KG1 (cell line): ENCODE measurements at places on chromosomes 4 and X.
A peak's percentile ranks its signal among the peaks of the same experiment; 100 is the strongest.

DNA sequence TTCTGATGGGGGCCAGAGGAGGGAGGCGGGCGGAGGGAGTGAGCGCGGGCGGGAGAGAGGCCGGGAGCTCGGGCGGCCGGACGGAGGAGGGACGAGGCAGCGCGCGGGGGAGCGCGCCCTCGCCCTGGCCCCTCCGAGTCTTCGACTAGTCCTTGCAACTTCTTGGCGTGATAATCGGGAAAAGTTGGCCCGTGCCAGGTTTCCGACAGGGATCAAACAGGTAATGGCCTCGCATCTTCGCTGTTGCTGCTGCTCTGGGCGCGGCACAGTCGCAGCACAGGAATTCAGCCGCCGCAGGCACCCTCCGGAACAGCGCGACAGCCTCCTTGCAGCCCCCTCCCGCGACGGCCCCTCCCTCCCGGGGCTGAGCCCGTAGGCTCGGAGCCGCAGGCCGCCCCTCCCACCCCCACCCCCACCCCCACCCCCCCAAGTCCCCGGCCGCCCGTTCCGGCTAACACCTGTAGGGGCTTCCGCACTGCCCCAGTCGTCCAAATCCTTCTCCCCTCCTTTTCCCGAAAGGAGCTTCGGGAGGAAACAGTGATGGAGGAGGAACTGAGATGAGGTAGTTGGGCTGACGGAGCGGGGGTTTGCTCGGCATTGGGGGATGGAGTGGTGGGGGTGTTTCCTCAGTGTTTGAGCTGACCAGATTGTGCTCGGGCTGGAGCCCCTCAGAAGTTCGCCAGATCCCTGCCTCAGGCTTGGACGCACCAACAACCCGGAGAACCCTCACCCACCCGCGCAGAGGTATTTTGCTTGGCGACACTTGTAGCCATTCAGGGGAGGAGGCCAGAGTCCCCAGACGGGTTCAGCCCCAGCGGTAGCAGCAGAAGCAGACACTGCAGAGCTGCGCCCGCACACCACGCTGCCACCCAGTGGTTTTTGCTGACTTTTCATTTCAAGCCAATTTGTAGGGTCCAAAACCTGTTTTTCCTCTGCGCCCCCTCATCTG, at the start of gene FGF13:
Gene FGF13, minus strand, starts transcription at position 319 of the 949 bp plus-strand sequence. CDS start 714 bp downstream, outside the sequence.
- no peak for DNase-seq

GRCh38 chrX:155048977-155049619, 21.8 kb downstream of the CMC4 start:
- no peak for DNase-seq

GRCh38 chr4:130712038-130712437, 1616.1 kb downstream of the C4orf33 start:
- no peak for DNase-seq

DNA sequence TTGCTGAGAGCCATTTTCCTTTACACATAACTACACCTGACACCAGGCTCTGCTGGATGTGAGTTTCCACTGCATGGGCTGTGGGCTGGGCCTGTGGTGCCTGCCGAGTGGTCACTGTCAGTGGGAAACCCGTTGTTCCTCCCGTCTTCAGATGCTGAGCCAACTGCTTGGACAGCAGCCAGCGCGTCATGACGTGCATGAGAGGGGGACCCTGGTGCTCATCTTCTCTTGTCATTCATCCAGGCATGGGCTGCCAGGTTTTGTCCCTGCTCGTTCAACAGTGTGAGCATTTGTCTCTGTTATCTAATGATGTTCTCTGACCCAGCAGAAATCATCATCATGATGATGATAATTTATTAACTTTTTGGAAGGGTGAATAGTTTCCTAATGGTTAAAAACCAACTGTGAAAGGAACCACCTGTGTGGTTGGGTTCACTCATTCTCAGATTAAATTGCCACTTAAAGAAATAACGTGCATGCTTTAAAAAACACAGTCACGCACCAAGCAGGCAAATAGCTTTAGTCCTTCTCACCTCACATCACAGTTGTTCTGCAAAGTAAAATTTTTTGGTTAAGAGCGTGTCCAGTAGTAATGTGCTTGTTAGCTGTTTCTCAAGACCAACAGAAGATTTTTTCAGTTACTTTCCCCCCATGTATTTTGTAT, 19.9 kb upstream of the CLDN34 start:
- no peak for DNase-seq

- DNase-seq, result no peak
Measured at GRCh38 chr4:140113653-140114052, 40.3 kb downstream of the MAML3 start.

DNA sequence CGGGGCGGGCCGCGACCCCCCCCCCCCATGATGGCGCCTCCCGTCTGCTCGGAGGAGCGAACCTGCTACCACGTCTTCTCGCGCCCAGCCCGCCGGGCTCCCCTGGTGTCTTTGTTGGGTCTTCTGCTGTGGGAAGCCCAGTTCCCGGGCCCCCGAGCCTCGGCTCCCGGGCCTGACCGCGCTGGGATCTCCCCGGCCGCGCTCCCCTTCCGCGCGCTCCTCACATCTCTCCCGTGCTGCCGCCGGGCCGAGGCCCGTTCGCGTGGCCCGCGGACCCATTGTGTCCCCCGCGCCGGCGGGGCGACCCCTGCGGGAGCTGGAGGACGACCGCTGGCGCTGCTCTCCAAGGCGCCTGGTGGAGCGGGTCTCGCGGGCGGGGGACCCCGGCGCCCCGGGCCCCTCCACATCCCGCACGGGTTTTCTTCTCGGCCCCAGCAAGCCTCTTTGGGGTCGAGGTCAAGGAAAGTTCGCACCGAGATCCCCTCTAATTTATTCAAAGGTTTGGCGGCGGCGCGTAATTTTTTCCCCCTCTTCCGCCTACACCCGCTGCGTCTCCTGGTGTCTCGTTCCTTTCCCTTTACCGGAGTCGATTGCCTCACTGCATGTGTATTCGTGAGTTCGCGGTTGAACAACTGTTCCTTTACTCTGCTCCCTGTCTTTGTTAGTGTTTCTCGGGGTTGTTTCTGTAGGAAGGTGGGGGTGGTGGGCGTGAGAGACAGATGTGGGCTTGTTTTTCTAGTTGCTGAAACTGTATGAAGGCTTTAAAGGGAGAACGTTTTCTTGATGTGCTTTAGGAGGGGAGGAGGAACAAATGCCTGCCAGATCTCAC, 770 bp downstream of the SMAD1 start:
- DNase-seq, result no peak

- DNase-seq, result no peak
Measured at GRCh38 chr4:185210102-185210981, 944 bp downstream of the SNX25 start.

DNA sequence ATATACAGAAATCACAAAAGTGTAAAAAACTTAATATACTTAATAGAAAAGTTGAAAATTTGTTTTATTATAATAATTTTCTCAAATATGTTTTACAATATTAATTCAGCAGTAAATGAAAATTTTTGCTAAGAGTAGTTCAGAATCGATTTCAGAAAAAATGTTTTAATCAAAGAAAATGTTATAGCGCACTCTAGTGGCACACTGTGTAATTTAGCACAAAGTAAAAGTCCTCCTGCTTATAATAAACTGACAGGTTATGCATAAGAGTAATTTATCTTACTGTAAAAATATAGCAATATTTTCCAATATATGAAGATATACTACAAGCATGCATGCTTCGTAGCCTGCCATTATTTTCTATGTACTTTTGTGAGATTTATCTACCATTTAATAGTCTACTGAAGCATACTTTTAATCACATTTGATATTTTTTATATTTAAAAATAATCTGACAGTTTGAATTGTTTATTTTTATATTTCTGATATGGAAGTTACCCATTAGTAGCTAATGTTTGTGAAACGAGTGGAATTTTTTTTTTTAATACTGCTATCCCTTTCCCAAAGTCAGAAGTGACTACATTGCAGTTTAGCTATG, 217.9 kb upstream of the KLHL4 start:
- DNase-seq, result peak; percentile 0

- DNase-seq, result no peak
Measured at GRCh38 chr4:158588777-158589176, 67.1 kb downstream of the RXFP1 start.

DNA sequence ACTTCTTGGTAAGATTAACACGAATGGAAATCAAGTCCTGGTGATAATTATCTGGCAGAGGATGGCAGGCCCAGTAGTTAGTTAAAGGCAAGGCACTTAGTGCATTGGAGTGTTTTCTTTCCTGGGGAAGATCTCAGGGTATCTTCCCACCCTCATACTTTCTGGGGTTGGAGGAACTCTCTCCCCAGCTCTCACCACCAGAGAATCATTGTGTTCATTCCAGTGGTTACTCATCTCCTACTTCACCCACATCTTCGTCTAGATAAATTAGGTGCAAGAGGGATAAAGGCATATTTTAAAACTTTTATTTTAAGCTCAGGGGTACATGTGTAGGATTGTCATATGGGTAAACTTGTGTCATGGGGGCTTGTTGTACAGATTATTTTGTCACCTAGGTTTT, 67.5 kb upstream of the SH3RF1 start:
- no peak for DNase-seq

DNA sequence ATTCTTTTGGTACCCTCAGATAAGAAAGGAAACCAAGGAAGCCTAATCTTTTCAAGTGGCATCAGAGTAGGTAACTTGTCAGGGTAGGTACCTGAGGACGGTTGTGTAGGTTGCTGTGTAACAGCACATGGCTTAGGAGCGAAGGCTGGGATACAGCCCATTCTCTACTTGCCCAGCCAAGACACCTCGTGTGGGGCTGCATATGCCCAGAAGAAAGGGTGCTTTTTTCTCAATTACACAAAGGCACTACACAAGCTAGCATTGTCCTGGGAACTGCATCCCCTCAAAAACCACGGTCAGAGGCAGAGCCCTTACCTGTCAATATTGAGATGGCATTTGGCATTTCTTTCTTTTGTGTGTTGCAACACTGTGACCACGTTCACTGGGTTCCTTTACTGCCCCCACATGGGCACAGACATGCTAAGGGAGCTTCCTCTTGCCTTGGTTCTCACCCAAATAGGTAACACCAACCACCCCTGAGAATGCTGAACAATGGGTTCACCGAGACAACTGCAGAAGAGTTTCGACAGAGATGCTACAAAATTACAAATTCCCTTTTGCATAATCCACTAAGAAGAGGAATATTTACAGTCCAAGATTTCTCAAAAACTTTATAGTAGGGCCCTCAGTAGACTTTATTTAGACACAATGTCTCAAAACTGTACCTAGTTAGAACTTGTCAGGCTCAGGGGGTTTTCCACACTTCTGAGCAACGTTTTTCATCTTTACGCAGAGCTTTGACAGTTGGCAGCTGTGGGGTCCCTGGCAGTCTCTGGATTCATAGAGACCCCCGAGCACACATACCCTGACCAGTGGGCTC, 35.8 kb upstream of the TNIP3 start:
- no peak for DNase-seq

- DNase-seq, result no peak
Measured at GRCh38 chr4:5589495-5589894, 118.9 kb downstream of the EVC2 start.

GRCh38 chrX:16633754-16634153, 16.2 kb upstream of the S100G start:
- DNase-seq, result no peak

- no peak for DNase-seq
Measured at GRCh38 chr4:138560448-138560847, 318.3 kb upstream of the SLC7A11 start.

- DNase-seq, result no peak
Measured at GRCh38 chr4:6225469-6225868, 25.1 kb upstream of the JAKMIP1 start.

GRCh38 chr4:153579872-153580271, 104.2 kb upstream of the TLR2 start:
- DNase-seq, result no peak
